Activated CD4-positive, alpha-beta T cell treated with anti-CD3 and anti-CD28 coated beads, Interleukin-2, amount 10 ng/mL, durations not matched to agents 7 days and 5 days (primary cell): ENCODE measurements at places on chromosomes 6 and 20.

DNA sequence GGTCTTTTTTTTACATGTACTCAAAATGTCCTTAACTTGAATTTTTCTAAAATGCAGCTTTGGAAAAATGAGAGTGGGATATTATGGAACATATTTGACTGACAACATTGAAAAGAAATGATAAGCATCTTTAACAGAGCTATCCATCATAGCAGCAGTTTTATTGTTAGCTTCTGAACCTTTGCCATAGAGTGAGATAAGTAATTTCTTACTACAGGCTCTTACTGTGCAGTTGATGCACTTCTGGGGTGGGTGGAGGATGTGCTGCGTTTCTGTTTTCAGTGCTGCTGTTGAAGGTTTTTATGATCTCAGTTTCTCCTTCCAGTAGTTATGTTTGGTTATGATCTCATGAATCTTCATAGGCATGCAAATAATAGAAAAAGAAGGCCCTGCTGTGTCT is 267.0 kb downstream of the TMEM242 start:
- no peak for DNase-seq

- peak; percentile 75 for DNase-seq
Measured at GRCh38 chr6:26097268-26097875, 10.1 kb downstream of the HFE start.

GRCh38 chr6:55319961-55320695 is 7.1 kb upstream of the GFRAL start:
- DNase-seq = no peak

- peak; percentile 54 for DNase-seq
Measured at GRCh38 chr6:31402324-31403282, 792 bp upstream of the MICA start.

- no peak for DNase-seq
Measured at GRCh38 chr6:6909111-6909510, 198.7 kb upstream of the RREB1 start.
